Spinal cord (tissue), 10 donors: ENCODE measurements at places on chromosomes 5 and 9. TPM values are rescaled to one million over a fixed set of nuclear protein-coding genes. Genes with fewer than 3 reads are reported as not detected.

GRCh38 chr5:17229313-17229712 lies 11.9 kb downstream of the BASP1 start:
- DNase-seq: peak; percentile 77

DNA sequence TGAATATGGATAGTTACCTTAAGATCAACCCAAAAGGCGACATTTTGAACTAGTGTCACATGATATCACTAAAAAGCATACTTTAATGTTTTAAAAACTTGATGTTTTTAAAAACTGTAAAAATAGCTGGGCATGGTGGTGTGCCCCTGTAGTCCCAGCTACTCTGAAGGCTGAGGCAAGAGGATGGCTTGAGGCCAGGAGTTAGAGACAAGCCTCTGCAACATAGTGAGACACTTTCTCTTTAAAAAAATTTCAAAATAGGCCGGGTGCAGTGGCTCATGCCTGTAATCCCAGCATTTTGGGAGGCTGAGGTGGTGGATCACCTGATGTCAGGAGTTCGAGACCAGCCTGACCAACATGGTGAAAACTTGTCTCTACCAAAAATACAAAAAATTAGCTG lies 129.5 kb downstream of the NPR3 start:
- no peak for DNase-seq

DNA sequence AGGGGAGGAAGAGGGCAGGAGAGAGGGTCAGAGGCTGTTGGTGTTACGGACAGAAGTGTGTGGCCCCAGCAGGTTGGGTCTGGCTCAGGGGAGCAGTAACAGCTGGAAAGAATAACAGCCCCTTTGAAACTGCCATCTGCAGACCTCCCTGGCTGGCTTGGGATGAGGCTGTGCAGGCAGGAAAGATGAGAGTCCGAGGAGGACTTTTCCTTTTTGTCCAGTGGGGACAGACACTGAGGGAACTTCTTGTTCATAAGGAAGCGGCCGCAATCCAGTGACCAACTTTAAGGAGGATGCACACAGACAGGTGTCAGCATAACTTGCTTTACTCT lies 14.8 kb upstream of the PLEKHG4B start:
- no peak for DNase-seq

DNA sequence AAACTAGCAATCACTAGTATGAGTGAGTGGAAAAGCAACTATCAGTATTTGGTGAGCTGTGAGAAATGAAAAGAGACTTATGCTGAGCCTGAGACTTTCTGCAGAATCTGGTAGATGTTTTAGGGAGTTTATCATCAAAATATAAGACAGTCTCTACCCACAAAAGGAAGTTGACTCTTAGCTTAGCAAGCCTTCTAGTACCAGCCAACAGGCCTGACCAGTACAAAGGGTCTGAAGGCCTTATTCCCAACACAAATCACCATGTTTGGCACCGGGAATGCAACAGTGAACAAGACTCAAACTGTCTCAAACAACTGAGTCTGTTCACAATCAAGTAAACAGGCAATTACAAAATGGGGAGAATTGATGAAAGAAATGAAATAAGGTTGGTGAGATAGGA lies 244.4 kb downstream of the CWC27 start:
- DNase-seq: no peak

DNA sequence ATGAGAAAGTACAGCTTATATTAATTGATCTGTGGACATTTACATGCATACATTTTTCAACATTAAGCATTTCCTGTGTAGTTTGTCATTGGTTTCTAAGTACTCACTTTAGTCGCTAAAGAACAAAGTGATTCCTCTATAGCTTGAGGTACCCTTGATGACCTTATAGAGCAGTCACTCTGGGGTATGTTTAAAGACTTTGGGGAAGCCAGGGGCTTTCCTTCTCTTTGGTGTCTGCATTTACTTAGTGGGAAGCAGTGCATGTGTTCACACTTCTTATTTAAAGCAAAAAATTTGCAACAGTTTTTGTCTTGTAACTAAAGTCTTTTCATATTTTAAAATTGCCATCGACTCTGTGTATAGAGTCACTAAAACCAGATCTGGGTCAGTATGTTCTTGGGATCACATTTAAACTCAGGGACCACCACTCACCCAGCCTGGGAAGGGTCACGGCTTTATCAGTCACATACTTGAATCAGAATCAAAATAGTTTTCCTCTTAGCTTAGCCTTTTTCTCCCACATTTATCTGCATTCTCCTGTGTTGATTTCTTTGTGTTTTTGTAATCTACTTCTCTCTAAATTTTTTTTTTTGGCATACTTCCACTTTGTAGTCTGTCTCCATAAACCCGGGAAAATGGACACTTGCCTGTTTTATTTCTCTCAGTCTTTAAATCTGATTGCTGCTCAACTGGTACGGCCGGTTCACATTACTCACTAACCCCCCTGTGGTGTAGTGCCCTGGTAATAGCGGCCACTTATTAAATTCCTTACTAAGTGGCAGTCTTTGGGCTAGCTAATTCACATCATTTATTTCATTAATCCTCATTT lies 143.9 kb upstream of the FBN2 start:
- DNase-seq: no peak

DNA sequence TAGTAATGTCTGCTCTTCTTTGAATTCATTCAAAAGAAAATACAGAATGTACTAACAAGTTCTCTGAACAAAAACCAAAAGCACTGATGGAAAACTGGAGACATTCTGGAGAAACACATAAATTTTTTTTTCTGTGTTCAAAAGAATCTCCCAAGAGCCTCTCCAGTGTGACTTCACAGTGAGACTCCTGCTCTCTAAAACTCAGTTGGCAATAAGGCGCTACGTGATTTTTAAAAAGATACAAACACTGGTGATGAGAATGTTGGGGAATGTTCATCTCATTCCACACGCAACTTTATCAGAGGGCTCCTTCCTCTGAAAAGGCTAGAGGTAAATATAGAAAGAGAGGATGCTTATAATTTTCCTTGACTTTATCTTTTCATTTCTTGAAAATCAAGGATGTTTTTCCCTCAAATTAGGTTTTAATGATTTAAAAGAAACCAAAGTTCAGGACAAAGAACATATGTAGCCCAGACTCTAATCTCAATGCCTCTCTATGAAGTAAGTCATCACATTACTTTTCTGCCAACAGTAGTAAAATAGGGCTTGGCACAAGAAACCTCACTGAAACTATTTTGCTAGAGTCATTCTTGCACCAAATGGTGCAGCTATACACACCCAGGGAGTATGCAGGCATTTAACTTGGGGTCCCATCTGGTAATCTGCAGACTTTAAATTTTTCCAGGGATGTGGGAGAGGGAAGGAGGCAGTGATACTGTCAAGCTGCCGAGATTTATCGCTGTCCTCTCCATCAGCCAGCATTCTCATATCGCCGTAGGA lies 12.9 kb upstream of the AOPEP start:
- peak; percentile 85 for DNase-seq

GRCh38 chr5:57841676-57842363 lies 359.2 kb upstream of the ACTBL2 start:
- peak; percentile 60 for DNase-seq

GRCh38 chr5:178343306-178343705 lies 110.7 kb upstream of the PHYKPL start:
- DNase-seq: no peak

- no peak for DNase-seq
Measured at GRCh38 chr9:110160123-110160522, 47.8 kb downstream of the C9orf152 start.

The FST gene
- 3.3 TPM for total RNA-seq

The PTCD2 gene
- total RNA-seq: 10.4 TPM
